ENCODE measurements at places on chromosomes 2 and 18. TPM values are rescaled to one million over a fixed set of nuclear protein-coding genes. Genes with fewer than 3 reads are reported as not detected.
A peak's percentile ranks its signal among the peaks of the same experiment; 100 is the strongest.

DNA sequence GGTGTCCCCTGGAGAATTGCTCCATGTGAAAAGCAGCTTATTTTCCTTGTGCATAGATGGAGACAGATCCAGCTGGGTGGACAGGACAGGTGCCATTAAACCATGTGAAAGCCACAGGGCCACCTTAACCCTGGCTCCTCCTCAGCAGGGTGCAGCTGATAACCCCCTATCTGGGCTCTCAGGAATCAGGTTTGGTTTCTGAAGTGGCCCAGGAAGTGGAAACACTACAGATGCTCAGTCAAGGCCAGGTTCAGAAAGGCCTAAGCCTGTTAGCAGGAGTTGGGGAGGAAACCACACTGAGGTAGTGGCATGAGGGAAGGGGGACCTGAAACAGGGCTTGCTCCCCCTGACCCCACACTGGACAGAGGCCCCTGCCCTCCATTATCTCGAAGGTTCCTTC is 217.0 kb downstream of the SPP2 start:
- DNase-seq = no peak

ZAP70 gene
- total RNA-seq = 5.2 TPM

GRCh38 chr2:190592831-190593230 is 56.1 kb upstream of the NAB1 start:
- DNase-seq = no peak

GRCh38 chr18:63676526-63677323 is 15.0 kb upstream of the SERPINB3 start:
- no peak for DNase-seq

DNA sequence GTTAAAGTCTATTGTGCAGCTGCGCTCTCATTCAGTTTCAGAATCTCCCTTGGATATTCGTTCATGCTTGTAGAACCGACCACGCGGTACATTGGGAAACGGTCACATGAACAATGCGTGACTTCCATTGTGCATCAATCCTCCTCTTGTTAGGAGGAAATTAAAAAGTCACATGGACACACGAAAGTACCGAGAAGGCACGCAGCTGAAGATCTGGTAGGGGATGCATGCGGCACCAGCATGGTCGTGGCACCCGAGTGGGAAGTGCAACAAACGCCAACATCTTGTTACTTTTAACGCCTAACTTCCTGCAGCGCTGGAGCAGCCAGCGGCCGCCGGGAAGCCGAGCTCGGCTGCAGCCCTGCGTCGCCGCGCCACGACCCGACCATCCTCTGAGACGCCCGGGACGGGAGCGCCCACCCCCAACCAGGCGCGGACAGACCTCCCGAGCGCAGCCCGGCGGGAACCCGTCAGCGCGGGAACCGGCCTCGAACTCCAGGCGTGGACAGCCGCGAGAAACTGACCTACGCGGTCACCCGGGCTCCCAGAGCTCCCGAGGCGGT is 412 bp downstream of the OSBPL1A start:
- peak; percentile 62 for DNase-seq

GRCh38 chr2:54760310-54760709 is 36.8 kb downstream of the EML6 start:
- no peak for DNase-seq

- DNase-seq = no peak
Observed at GRCh38 chr2:197994751-197995150, 190.4 kb downstream of the PLCL1 start.

- no peak for DNase-seq
Observed at GRCh38 chr2:84989422-84989821, 18.5 kb downstream of the KCMF1 start.

SKOR2 gene
- total RNA-seq = not detected

GPR17 gene
- not detected for total RNA-seq

SUCLG1 gene
- total RNA-seq = 90.7 TPM

CAPN13 gene
- total RNA-seq = 67.4 TPM

CRYGD gene
- not detected for total RNA-seq

Data from ureter (tissue), 1 donor.